Activated CD8-positive, alpha-beta T cell treated with anti-CD3 and anti-CD28 coated beads for 36 hours (primary cell): ENCODE measurements at places on chromosomes 1 and 21. TPM values are rescaled to one million over a fixed set of nuclear protein-coding genes. Genes with fewer than 3 reads are reported as not detected.

- no peak for DNase-seq
These were observed 18.9 kb upstream of the LEPR start for GRCh38 chr1:65401612-65402011.

- no peak for DNase-seq
These were observed 33.0 kb downstream of the MRAP start for GRCh38 chr21:32331444-32332305.

DNA sequence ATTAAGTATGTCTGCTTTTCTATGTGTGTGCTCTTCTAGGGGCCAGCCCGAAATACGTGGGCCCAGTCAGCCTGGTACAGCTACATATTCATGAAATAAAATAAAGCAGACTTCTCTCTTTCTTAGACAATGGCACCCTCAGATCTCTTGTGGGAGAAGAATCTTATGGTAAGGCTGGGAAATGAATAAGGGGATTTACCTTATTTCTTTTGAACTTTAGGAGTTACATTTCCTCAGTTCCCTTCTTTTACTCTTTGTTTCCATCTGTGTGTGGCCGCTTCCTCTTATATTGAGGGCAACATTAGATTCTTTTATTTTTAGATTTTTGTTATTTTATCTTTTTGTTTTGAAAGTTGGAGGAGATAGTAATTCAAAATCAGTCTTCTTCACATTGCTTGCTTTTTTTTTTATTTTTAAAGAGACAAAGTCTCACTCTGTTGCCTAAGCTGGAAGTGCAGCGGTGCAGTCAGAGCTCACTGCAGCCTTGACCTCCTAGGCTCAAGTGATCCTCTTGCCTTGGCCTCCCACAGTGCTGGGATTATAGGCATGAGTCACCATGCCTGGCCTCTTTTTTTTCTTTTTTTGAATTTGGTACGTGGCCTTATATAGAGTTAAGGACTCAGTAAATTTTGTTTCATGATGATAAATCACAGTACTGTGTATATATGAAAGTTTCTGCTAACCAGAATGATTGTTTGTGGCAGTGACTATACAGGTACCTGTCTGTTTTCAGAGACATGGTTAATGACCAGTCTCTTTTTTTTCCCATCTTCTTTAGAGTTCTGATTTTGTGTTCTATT is 9.1 kb downstream of the LAMC1 start:
- no peak for DNase-seq

- DNase-seq, result no peak
These were observed 189.2 kb downstream of the ZP4 start for GRCh38 chr1:237701534-237701933.

DNA sequence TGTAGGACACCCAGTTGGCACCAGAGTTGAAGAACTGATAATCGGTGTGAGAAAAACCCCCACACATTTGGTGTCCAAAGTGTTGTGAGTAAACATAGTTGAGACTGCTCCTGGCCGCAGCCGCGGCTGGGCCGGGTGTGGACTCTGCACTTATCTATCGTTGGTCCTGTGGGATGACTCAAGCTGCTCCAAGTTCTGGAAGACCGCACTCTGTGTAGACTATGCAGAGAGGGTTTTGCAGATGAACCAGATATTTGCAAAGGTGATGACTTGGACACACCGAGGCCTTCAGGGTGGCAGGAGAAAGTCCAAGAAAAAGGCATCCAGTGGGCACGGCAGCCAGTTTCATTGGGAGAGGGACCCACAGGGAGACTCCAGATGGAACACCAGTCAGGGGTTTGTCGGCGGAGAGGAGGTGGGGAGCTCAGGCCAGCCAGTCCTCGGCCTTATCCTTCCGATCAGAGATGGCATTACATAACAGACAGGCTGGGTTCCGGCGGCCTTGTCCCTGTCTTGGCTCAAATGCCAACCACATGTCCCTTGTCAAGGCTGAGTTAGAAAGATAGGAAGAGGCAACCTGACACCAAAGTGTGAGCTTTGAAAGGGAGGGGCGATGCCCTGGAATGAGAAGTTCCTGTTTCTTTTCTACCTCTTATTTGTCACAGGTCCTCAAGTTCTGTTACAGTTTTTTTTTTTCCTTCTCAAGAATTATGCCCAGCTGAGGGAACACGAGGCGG is 21.1 kb downstream of the C2CD2 start:
- DNase-seq, result no peak

GRCh38 chr21:17598437-17598836 is 14.3 kb downstream of the BTG3 start:
- DNase-seq, result no peak

DNA sequence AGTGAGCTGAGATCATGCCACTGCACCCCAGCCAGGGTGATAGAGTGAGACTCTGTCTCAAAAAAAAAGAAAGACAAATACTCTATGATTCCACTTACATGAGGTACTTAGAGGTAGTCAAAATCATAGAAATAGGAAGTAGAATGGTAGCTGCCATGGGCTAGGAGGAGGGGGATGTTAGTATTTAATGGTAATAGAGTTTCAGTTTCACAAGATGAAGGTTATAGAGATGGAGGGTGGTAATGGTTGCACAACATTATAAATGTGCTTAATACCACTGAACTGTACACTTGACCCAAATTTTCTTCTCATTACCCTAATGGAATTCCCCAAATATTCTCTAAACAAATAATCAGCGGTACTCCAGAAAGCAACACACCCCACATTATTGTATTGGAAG is 12.8 kb downstream of the EIF2B3 start:
- no peak for DNase-seq

GRCh38 chr1:116855773-116856201 is 53.9 kb upstream of the PTGFRN start:
- no peak for DNase-seq

DNA sequence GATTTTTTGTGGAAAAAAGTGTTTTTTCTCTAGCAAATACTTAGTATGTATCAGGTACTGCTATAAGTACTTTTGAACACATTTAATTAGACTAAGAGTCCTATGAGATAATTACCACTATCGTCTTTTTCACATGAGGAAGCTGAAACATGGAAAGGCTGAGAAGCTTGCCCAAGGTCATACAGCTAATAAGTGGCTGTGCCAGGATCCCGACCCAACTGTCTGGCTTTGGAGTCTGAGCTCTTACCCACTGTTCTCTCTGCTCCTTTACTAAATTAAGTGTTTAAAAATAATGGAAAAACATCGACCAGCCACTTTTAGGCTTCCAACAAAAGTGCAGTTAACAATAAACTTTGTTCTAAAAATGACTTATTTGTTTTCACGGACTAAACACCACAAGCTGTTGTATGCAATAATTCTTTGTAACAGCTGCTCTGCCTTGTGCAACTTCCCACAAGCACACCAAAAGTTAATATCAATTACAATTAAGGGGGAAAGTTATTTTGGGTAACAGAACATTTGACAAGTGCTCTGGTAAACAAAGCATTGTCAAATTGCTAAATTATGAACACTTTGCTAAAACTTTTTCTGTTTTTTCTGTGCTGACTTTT is 75.7 kb downstream of the CRB1 start:
- no peak for DNase-seq

GRCh38 chr1:197480446-197480845 is 212.4 kb downstream of the CRB1 start:
- DNase-seq, result no peak

- DNase-seq, result no peak
These were observed 124.7 kb downstream of the SYF2 start for GRCh38 chr1:25107643-25108010.

DNA sequence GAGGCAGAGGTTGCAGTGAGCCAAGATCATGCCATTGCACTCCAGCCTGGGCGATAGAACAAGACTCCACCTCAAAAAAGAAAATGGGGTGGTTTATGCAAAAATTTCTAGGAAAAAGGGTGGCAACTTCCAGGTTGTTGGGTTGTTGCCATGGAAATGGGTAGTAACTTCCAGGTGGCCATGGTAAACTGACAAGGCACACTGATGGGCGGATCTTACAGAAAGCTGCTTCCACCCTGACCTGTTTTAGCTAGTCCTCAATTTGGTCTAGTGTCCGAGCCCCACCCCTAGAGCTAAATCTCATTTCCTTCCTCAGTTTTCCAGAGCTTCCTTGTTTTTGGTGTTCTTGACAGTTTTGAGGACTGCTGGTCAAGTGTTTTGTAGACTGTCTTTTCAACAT is 13.6 kb downstream of the KLHDC7A start:
- DNase-seq, result no peak

DNA sequence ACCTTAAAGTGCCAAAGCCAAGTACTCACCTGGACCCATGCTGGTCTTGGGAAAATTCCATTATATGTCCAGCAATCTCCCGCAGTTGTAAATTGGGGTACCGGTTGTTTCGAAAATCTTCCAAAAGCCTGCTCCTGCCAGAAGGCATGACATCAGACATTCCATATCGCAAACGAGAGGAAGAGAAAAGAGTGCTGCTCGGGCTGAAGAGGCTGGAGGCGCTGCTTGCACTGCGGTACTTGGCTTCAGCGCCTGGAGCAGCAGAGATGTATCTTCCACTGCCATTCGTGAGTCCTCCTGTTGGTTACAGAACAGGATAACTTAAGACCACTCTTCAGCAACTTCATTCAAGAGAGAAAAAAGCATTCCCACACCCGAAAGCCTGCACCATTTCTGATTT is 45.1 kb upstream of the SDC3 start:
- no peak for DNase-seq

DNA sequence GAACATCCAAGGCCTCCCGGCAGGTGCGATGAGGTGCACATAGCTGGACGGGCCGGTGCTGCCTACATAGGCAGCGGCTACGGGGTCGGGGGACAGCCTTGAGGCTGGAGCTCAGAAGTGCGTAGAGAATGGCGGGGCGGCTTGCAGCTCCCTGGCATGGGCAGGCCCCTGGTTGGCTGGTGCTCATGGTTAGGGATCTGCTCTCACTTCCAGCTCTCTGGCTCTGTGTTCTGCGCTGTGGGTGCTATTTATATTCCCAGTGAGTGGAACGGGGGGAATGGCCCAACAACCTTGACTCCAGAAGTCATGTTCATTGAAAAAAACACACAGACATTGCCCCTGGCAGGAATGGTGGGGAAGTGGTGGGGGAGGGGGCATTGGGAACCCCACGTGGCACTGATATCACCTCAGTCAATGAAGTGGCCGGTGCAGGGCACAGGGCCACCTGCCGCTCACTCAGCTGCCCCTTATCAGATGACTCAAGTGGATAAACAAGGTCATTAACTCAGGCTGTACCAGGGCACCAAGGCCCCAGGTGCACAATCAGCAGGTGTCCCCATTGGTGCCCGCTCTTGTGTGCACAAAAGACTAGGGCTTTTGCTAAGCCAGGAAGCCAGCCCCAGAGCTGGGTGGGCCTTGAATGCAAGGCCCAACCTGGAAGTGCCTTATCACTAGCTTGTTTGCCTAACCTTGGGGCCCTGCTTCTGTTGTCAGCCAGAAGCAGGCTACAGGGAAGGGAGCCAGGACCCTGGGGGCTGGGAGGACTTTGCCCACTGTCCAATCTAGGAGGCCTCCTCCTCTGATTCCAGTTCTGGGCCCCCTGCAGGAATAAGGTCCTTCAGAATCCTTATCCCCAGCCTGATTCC is at the start of gene NR0B2:
Gene NR0B2 (minus strand): TSS at position 222 of the 866 bp plus-strand sequence. CDS start 35 bp downstream, at position 187.
- DNase-seq, result no peak

DNA sequence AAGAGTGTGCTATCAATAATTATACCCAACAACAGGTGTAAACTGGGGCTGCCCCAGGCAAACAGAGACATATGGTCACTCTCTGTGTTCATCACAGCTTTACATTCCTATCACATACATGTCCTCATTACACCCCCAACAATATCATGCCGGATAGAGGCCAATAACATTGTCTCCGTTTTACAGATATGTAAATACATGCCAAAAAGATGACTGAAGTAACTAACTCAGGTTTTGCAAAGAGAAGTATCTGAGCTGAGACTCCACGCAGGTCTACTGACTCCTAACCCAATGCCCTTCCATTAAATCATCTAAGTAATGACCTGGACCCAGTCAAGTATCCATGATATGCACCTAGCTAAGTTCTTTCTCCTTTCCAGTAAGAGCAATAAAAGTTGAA is 55.0 kb downstream of the JAK1 start:
- DNase-seq, result no peak

DNA sequence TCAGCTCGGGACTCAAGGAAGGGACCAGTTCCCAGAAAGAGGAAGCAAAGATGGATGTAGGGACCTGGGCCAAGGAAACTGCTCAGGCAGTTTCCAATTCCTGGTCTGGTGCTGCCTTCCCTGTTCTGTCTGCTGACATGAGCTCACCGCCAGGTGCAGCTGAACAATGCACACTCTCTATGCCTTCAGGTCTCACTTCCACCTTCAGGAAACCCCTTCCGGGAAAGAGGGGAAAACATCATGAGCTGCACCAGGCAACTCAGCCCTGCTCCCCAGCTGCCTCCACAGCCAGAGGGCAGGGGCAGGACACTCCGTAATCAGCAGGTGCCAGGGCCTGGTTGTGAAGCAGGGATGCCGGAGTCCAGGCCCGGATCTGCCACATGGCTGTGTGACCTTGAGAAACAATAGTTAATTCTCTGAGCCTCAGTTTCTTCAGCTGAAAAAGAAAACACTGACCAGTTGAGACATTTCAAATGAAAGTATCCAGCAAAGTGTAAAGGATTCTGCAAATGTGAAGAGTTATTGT is 27.8 kb downstream of the SMIM12 start:
- DNase-seq, result no peak

DNA sequence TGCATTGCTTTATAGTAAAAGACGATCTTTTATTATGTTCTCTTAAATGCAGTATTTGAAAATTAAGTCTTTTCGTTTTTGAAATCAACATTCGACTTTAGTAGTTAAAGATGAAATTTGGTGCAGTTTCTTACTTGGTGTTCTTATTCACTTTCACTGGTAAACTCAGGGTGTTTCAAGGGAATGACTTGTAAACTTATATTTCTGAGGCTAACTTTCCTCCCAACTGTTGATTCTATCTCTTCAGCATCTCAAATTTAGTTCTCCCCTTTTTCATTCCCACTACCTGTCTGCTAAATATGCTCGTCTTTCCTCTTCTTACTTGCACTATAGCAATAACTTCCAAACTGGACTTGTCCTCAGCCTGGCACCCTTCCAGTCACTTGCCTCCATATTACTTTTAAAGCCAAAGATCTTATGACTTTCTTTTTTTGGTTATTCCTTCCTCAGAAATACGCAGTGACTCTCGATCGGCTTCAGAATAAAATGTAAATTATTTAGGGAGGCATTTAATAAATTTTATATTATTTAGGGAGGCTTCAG is 988 bp downstream of the SLC35A3 start:
- no peak for DNase-seq

- DNase-seq, result peak; percentile 21
These were observed 9.2 kb upstream of the COL6A1 start for GRCh38 chr21:45972353-45972715.

- DNase-seq, result no peak
These were observed 24.1 kb downstream of the IFFO2 start for GRCh38 chr1:18932387-18932786.

DNA sequence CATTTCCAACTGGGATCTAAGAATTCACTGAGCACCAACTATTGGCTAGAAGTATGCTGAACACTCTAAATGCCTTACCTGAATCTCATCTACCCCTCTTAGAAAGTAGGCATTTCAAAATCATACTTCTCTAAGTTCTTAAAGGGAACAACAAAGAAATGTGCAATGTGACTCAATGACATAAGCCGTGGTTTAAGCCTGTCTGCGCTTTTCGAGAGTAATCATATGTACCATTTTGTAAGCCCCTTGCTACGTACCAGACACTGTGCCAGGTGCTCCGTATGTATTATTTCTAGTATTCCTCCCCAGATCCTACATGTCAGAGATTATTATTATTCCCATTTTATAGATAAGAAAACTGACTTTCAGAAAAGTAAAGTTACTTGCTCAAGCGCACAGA is 454.2 kb downstream of the SETD4 start:
- DNase-seq, result no peak

- no peak for DNase-seq
These were observed 45.5 kb downstream of the KCNAB2 start for GRCh38 chr1:6090996-6091822.

Gene PTGFR
- total RNA-seq, result not detected

Gene OR4F16
- total RNA-seq, result not detected

Gene ARHGAP30
- total RNA-seq, result 175 TPM

Gene DMRTA2
- not detected for total RNA-seq

Gene REN
- not detected for total RNA-seq

Gene CYYR1
- total RNA-seq, result not detected
